Esophagus squamous epithelium (tissue), 5 donors: ENCODE measurements at places on chromosomes 16 and 17.

- no peak for DNase-seq
Measured at GRCh38 chr16:85457366-85457765, 155.8 kb upstream of the GSE1 start.

DNA sequence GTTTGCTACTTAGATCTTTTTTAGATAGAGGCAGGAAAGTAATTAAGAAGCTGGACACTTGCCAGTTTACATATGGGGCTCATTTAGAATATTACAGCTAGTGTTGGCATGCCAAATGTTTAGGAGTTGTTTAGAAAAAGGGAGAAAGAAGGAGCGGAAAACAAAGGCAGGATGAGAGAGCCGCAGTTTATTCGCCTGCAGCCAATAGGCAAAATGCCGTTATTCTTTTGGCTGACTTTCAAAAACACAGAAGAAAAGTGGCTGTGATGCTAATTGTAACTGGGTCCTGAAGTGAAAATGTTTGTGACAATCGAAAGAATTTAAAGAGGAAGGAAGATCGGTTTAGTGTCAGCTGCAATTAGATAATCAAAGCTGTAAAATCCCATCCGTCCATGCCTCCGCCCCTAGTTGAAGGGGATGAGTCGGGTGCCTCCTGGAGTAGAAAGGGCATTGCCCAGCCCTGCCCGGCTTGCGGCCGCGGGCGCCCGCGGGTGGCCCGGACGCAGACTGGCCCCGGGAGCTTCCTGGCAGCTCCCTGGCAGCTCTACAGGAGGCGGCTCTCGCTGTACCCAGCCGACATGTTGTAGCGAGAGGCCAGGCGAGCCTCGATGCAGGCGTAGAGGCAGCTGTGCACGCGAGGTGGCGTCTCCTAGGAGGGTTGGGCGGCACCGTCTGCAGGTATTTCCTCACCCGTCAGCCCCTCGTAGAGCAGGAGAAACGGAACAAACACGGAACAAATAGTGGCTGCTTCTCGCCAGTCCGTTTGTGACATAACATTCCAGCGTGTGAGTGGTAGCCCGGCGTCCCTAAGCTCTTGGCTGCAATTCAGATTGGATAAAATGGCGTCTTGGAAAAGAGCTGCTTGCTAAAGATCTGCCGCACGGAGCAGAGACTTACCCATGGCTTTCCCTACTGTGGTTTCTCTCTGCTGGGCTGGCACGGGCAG lies 82.2 kb downstream of the TNRC6C start:
- DNase-seq, result no peak

- no peak for DNase-seq
Measured at GRCh38 chr17:64006361-64007088, 8.4 kb downstream of the PRR29 start.

DNA sequence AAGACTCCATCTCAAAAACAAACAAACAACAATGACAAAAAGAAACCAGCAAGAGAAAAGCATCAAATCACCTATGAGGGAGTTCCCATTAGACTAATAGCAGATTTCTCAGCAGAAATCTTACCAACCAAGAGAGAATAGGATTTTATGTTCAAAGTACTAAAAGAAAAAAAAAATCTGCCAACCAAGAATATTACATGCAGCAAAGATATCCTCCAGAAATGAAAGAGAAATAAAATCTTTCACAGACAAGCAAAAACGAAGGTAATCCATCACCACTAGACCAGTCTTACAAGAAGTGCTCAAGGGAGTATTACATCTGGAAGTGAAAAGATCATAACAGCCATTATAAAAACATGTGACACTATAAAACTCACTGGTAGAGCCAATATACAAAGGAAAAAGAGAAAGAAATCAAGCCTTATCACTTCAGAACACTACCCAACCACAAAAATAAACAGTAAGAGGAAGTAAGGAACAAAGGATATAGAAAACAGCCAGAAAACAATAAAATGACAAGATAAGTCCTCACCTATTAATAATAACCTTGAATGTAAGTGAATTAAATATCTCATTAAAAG lies 66.3 kb downstream of the STX8 start:
- no peak for DNase-seq

- no peak for DNase-seq
Measured at GRCh38 chr17:73503560-73503959, 140.7 kb downstream of the SDK2 start.

GRCh38 chr16:26316683-26317464 lies 625.1 kb downstream of the HS3ST4 start:
- no peak for DNase-seq

- DNase-seq, result no peak
Measured at GRCh38 chr17:61338874-61339478, 60.7 kb upstream of the TBX2 start.

- no peak for DNase-seq
Measured at GRCh38 chr17:63452046-63452961, 6.2 kb upstream of the CYB561 start.

GRCh38 chr16:14310519-14310991 lies 239.4 kb downstream of the MRTFB start:
- no peak for DNase-seq

DNA sequence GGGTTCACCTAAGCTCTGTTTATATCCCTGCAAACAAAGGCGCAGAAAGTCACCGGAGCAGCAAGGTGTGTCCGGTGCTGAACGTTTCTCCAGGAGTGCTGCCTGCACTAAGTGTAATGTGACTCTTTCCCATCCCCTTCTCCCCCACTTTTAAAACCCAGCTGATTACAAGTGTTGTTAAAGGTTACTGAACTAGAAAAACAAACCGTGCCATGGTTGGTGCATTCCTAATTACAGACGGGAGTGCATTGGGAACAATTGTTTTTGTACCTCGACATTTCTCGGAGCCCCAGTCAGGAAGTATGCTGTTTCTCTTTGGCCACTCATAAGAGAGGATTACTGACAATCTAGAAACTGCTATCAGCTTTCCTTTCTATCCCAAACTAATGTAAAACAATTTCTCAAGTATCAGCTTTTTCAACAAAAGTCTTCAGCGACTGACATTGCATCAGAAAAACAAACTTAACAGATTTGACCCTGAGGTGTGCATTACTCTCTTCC lies 441.0 kb upstream of the SALL1 start:
- no peak for DNase-seq

- no peak for DNase-seq
Measured at GRCh38 chr17:70987867-70988340, 818.6 kb downstream of the KCNJ2 start.
